ENCODE measurements at places on chromosomes 2 and 18. TPM values are rescaled to one million over a fixed set of nuclear protein-coding genes. Genes with fewer than 3 reads are reported as not detected.

CDC42EP3 gene
- total RNA-seq, result 6.2 TPM

UGT1A5 gene
- total RNA-seq, result not detected

PLCL1 gene
- 0.88 TPM for total RNA-seq

NR4A2 gene
- 57.6 TPM for total RNA-seq

CPLX4 gene
- total RNA-seq, result not detected

RPRM gene
- not detected for total RNA-seq

DSC2 gene
- total RNA-seq, result 1.7 TPM

RND3 gene
- 63.7 TPM for total RNA-seq

HJURP gene
- 8.4 TPM for total RNA-seq

ZNF385B gene
- total RNA-seq, result not detected

SPEG gene
- 8.5 TPM for total RNA-seq

SAG gene
- total RNA-seq, result not detected

MBP gene
- 1.8 TPM for total RNA-seq

SERPINB10 gene
- total RNA-seq, result not detected

LPIN2 gene
- 27.2 TPM for total RNA-seq

NEUROD1 gene
- total RNA-seq, result not detected

SGPP2 gene
- 0.48 TPM for total RNA-seq

SKA1 gene
- 3.7 TPM for total RNA-seq

UNC80 gene
- total RNA-seq, result not detected

AKAIN1 gene
- not detected for total RNA-seq

BAZ2B gene
- 14.5 TPM for total RNA-seq

IL37 gene
- total RNA-seq, result not detected

MRO gene
- total RNA-seq, result not detected

GALNT3 gene
- 3.6 TPM for total RNA-seq

FEV gene
- total RNA-seq, result not detected

METTL5 gene
- 59.1 TPM for total RNA-seq

SLC16A14 gene
- total RNA-seq, result 1.2 TPM

DCC gene
- total RNA-seq, result under 0.01 TPM

DYNAP gene
- total RNA-seq, result not detected

MEP1B gene
- total RNA-seq, result not detected

TCF23 gene
- total RNA-seq, result not detected

GLI2 gene
- 15.1 TPM for total RNA-seq

CCDC68 gene
- 20.2 TPM for total RNA-seq

IL36RN gene
- not detected for total RNA-seq

TDRD15 gene
- not detected for total RNA-seq

RBFA gene
- 29.5 TPM for total RNA-seq

SCYGR6 gene
- total RNA-seq, result not detected

AFF3 gene
- total RNA-seq, result 5.7 TPM

ARHGEF33 gene
- total RNA-seq, result 1.4 TPM

UGT1A9 gene
- not detected for total RNA-seq

CGREF1 gene
- total RNA-seq, result 4.6 TPM

EDAR gene
- total RNA-seq, result not detected

RAPH1 gene
- 22.1 TPM for total RNA-seq
